Skin of body (tissue), 3 donors: ENCODE measurements at places on chromosomes 1 and 21. TPM values are rescaled to one million over a fixed set of nuclear protein-coding genes. Genes with fewer than 3 reads are reported as not detected.

PPOX gene
- 16.7 TPM for total RNA-seq

CELA3A gene
- total RNA-seq = not detected

LIN28A gene
- not detected for total RNA-seq

HFM1 gene
- 2.4 TPM for total RNA-seq

TNFSF18 gene
- 3.4 TPM for total RNA-seq

AMPD2 gene
- 29.9 TPM for total RNA-seq

PTCH2 gene
- total RNA-seq = 7.2 TPM

KLHDC9 gene
- not detected for total RNA-seq

KCNN3 gene
- total RNA-seq = 0.99 TPM

NPL gene
- total RNA-seq = 48.0 TPM

ELF3 gene
- 14.0 TPM for total RNA-seq

FBXO44 gene
- total RNA-seq = 9.3 TPM

SELE gene
- total RNA-seq = 14.0 TPM

DEGS1 gene
- total RNA-seq = 170 TPM

ANKRD34A gene
- 0.30 TPM for total RNA-seq

LDLRAD1 gene
- not detected for total RNA-seq

TNFAIP8L2 gene
- total RNA-seq = 2.2 TPM

LRRC8B gene
- total RNA-seq = 10.3 TPM
